ENCODE measurements at places on chromosomes 16 and 17.

DNA sequence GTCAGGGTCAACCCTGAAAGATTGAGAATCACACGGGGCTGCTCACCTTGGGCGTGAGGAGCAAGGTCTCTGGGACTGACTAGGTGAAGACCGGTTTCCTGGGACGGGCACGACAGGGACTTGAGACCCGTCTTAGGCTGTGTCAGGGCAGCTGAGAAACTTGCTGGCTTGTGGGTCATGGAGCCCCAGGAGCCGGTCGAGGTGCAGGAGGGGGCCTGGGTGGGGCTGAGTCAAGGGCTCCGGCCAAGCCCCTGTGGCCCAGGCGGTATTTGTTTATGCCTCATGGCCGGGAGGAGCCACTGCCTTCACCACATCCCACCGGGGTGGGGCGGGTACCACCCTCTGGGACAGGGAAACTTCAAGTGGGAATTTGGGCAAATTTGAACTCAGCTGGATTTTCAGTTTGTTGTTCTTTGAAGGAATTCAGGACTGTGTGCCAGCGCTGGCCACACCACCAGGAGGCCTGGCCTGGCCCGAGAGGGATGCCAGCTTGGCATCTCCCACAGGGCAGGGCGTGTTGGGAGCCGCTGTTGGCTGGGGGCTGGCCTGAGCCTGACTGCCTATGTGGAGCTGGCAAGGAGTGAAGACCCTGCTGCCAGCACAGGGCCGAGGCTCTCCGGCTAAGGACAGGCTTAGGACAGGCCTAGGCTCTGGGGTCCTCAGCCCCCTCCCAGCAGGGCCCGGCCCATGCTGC is 116.1 kb downstream of the METRNL start:
- no peak for DNase-seq

GRCh38 chr17:78022425-78022824 is 63.9 kb downstream of the TNRC6C start:
- no peak for DNase-seq

- DNase-seq = no peak
These were observed 91.0 kb downstream of the GSG1L start for GRCh38 chr16:27972500-27972899.

GRCh38 chr17:49587366-49588073 is 11.8 kb downstream of the NXPH3 start:
- DNase-seq = no peak

DNA sequence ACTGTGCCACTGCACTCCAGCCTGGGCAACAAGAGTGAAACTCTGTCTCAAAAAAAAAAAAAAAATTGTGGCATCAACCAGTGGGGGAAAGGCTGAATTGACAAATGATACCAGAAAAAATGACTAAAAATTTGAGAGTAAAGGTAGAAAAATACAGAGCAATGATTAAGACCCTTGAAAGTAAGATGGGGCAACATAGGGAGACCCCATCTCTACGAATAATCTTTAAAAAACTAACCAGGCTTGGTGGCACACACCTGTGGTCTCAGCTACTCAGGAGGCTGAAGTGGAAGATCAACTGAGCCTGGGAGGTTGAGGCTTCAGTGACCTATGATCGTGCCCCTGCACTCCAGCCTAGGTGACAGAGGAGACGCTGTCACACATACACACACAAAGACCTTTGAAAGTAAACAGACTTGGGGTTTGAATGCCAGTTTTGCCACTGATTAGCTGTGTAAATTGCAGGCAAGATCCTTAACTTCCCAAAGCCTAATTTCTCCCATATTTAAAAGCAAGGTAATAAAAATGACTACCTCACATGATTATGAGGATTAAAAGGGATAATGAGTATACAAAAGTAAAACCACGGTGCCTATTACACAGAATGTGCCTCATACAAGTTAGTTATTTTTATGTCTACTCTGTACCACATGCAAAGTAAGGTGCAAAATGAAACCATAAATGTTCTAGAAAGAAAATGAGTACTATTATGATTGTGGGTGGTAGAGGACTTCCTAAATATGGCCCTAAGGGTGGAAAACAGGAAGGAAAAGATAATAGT is 21.7 kb upstream of the PAFAH1B1 start:
- DNase-seq = no peak
